ENCODE measurements at places on chromosomes 12 and 14.
A peak's percentile ranks its signal among the peaks of the same experiment; 100 is the strongest.

GRCh38 chr14:34012978-34013720 lies 62.3 kb upstream of the EGLN3 start:
- peak; percentile 78 for DNase-seq

DNA sequence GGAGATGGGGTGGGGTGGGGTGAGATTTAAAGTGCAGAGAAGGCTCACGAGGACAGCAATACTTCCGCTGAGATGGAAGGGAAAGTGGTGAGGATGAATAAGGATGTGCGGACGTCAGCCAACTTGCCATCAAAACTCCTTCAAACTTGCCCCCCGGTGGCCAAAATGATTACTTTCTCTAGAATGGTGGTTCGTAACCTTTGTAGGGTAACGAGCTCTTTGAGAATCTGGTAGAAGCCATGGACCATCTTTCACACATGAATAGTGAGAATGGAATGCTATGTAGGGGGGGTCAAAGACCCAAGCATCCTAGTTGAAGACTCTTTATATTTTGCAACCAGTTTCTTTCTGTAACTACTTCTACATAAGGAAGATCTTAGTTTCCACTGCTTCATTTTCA lies 245.9 kb upstream of the DDHD1 start:
- peak; percentile 26 for DNase-seq

GRCh38 chr12:63155375-63155774 lies 4.4 kb upstream of the AVPR1A start:
- DNase-seq = no peak

DNA sequence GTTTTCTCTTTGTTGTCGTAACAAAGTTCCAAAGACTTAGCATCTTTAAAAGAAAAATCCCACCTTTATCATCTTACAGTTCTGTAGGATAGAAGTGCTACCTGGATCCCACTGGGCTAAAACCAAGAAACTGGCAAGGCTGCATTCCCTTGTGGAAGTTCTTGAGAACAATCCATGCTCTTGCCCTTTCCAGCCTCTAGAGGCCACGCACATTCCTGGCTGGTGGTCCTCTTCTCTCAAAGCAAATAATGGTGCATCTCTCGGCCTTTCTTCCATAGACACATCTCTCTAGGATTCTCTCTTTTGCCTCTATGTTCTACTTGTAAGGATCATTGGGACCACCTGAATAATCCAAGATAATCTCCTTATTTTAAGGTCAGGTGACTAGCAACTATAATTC lies 8.2 kb upstream of the PAWR start:
- no peak for DNase-seq

- no peak for DNase-seq
Measured at GRCh38 chr14:100410056-100410565, 87.0 kb downstream of the SLC25A47 start.

DNA sequence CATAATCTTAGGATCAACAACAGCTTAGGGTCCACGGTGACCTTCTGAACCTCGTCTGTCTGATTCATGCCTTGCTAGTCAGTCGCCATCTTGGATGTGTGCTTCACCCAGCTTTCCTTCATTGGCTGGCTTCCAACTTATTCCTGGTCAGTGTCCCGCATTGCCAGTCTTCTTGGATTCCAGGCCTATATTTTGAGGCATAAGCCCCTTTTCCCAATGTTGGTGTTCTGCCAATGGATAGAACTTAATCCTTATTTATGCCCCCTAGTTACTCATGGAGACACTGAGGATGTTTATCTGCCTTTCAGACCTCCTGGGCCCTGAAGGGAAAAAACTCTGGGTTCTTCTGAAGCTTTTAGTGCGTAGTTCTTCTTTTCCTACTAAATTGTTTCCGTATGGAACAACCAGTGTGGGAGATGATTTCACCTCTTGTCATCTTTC lies 5.8 kb downstream of the JDP2 start:
- DNase-seq = no peak

DNA sequence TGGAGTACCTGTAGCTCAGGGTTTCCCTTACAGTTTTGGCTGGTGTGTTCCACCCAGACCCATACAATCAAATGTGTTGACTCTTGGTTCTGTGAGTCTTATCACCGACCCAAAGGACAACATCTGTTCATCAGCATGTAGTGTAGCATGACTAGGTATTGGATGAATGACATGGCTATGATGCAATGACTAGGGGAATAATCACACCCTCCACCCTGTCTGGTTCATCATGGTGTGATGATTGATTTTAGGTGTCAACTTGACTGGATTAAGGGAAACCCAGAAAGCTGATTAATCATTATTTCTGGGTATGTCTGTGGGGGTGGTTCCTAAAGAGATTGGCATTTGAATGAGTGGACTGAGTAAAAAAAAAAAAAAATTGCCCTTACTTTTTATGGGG lies 311.3 kb downstream of the DPF3 start:
- DNase-seq = no peak

GRCh38 chr12:69608114-69608513 lies 2.6 kb downstream of the LRRC10 start:
- peak; percentile 29 for DNase-seq

- no peak for DNase-seq
Measured at GRCh38 chr12:104438134-104438533, 18.6 kb upstream of the CHST11 start.

DNA sequence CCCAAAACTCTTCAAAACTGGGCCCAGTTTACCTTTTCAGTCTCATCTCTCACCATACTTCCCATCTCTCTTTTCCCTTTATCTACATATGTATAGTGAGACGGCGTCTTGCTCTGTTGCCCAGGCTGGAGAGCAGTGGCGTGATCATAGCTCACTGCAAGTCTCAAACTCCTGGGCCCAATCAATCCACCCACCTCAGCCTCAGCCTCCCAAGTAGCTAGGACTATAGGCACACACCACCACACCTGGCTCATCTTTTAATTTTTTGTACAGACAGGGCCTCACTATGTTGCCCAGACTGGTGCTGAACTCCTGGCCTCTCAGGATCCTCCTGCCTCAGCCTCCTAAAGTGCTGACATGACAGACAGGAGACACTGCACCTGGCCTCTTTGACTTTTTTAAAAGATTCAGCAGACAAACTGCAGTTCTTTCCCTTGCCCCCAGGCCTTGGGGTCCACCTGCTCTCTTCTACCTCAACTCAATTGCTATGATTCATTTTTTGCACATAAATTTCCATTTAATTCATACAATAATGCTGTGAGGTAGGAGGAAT lies 33.6 kb downstream of the TFCP2 start:
- no peak for DNase-seq

DNA sequence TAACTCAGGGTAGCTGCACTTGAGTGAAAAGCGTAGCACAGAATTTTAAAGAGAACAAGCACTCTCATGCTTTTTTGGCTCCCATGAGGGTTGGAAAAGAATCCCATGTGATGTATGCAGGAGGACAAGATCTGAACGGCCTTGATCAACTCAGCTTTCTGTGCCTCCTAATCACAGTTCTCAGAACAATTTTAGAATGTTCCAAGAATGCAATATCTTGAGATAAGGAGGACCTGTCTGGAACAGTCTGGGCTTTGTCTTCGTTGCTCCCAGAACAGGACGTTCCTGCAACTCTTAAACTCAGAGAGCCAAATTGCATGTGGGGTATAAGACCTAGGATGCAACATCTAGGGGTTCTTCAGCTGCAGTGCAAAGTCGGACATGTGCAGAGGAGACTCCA lies 582.7 kb downstream of the RERGL start:
- no peak for DNase-seq

GRCh38 chr14:47300796-47301195 lies 374.6 kb downstream of the MDGA2 start:
- no peak for DNase-seq

GRCh38 chr12:12266389-12266872 lies 413 bp downstream of the LRP6 start:
- no peak for DNase-seq

DNA sequence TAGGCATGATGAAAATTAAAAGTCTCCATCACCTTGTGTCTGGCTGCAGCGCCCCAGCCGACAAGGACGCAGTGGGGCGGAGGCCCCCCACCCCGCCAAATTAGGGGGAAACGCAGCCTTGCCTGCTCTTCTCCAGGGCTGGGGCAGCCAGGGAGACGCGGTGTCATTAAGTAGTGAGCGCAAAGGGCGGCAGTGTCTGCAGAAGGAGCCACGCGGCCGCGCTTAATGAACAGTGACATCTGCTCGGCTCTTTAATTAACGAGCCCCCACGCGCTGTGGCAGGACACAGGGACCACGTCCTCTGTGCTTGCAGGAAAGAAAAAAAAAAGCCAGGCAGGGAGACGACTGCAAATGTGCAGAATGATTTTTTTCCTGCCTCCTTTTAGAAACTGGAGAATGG lies 93.4 kb upstream of the NCOR2 start:
- no peak for DNase-seq

DNA sequence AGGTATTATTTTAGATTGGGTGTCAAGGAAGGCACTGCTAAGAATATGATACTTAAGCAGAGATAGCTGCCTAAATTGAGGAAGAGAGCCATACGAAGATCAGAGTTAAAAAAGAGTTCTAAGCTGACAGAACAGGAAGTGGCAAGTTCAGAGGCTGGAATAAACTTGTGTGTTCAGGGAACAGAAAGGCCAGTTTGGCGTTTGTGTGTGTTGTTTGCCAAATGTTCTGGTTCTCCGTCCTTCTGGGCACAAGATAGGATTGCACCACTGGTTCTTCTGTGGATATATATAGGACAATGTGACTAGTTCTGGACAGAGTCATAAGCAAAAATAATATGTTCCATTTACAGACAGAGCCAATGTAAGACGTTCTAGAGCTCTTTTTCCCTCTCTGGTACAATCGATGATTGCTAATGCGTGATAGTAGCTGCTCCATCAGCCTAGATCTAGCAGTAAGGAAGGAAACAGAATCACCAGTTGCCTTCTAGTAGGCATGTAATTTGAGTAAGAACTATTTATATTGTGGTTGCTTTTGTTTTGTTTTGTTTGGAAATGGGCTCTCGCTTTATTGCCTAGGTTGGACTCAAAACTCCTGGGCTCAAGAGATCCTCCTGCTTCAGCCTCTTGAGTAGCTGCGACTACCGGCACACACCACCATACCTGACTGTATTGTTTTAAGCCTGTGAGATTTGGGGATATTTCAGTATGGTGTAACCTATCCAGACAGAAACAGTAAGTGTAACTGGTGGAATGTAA lies 7.4 kb downstream of the BBS10 start:
- DNase-seq = peak; percentile 23

- DNase-seq = no peak
Measured at GRCh38 chr12:105352940-105353635, 22.6 kb downstream of the C12orf75 start.

GRCh38 chr14:25042362-25043299 lies 7.3 kb downstream of the STXBP6 start:
- DNase-seq = peak; percentile 68

DNA sequence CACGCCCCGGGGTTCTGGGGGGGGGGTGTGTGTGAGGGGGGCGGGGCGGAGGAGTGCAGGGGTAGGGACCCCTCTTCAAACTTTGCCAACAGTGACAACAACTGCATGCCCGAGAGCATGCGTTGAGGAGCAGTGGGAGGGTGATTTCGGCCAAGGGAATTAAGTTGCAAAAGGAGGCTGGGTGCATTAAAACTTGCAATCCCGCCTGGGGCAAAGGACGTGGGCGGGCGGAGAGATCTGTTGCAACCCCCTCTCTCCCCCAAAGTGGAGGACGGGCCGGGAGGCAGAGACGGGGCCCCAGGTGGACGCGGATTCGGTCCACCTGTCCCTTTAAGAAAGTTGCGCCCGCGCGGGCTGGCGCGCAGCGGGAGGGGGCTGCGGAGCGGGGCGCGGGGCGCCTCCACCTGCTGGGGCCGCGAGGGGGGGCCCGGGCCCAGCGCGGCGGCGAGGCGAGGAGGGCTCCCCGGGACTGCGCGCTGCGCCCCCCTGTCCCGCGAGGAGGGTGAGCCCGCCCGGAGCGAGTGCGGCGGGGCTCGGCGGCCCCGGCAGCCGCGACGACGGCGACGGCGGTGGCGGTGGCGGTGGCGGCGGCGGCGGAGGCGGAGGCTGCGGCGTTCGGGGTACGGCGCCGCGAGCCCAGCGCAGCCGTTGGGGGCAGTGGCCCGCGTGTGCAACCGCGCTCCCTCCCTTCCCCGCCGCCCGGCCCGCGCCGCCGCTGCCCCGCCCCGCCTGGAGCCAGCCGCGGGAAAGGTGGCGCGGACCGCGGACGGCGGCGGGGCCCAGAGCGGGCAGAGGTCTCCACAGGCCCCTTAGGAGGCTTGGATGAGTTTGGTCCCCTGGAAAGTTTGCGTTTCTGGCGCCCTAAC lies 530 bp upstream of the FOXN4 start:
- DNase-seq = peak; percentile 31

DNA sequence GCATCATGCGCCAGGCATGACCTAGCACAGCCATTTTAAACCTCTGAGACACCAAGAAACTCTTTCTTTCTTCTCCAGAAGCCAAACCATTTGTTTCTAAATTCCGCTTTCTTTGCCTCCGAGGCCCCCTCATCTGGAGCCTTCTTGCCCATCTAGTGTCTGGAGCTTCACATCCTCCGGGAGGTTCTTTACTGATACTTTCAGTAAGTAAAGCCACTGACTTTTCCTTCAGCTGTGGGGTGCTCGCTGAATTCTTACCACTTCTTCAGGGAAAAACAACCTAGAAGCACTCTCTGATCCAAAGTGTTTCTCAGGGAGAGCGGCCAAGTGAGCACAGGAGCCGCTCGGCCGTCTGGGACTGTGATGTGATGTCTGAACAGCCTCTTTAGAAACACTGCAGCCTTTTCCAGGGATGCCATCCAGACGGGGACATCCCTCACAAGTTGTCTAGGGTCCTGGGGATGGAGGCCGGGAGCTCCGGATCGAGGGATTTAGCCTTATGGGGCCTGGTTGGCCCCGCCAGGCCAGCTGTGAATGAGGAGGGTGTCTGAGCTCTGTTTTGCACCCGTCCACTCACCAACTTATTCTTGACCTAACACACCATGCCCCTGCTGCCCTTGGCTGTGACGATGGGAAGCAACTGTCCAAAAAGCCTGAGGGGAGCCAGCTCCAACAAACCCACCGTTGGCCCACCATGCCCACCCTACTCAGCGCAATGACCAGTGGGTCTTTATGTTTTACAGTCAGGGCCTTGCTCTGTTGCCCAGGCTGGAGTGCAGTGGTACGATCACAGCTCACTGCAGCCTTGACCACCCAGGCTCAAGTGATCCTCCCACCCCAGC lies 160.6 kb downstream of the ZFP36L1 start:
- no peak for DNase-seq

- DNase-seq = peak; percentile 99
Measured at GRCh38 chr12:751192-751998, 984 bp upstream of the WNK1 start.

DNA sequence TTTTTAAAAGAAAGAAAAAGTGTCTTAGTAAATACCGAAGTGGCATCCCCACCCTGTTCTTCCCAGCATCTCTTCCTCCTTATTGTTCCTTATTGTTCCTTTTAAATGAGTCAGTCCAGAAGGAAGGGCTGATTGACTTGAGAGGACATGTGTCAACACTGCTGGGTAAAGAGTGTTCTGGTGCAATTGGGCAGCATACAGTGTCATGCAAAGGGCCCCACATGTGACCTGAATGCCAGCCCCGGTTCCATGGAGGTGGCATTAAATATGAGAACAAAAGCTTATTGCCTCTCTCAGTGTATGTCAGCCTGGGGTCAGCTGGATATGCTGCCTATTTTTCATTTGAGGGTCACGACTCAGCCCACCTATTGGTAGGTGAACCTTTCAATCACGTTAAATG lies 58.9 kb upstream of the RIC8B start:
- no peak for DNase-seq
